AG04449 (cell line): ENCODE measurements at places on chromosomes 6 and 20.
A peak's percentile ranks its signal among the peaks of the same experiment; 100 is the strongest.

DNA sequence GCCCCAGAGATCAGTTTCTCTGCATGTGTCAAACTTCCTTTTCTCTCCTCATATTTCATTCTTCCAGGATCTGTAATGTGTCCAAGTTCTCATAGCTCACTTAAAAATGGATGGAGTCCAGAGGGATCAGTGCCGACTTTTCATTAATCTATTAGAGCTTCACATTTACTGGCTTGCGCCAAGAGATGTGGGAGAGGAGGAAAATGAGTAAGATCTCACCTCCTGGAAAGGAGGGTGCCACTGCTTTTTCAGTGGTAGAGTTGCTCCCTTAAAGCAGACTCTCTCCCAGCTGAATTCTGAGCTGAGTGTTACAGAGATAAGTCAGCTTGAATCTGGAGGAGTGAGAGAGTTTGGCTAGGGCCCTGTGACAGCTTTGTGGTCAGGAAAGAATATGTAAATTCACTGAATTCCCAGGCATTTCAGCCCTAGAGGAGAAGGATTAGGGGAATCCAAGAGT, 175.9 kb downstream of the SOX4 start:
- DNase-seq, result peak; percentile 91

DNA sequence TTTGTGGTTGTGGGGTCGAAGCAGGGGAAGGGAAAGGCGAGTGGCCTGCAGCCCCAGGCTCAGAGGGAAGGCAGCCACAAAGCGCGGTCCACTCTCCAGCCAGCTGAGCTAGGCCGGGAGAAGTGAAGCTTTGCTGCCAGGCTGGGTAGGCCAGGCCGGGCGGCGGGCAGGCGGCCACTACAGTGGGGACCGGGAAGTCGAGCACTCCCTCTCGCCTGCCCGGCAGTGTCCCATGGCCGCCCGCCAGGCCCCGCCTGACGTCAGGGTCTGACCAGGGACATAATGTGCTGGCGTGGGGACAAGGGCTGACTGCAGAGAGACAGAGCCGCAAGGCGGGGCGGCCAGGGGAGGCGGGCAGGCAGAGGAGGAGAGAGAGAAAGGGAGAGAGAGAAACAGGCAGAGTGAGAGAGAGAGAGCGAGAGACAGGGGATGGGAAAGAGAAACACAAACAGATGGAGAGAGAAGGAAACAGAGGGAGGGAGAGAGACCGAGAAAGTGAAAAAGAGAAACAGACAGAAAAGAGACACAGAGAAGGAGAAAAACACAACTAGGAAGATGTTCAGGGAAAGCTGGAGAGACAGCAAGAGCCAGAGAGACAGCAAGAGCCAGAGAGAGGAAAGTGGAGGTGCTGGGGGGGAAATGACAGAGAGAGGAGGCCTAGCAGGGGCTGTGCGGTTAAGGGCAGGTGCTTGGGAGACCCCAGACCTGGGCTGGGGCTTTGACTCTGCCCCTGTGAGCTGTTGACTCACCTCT, 94.5 kb upstream of the PTPN1 start:
- no peak for DNase-seq

DNA sequence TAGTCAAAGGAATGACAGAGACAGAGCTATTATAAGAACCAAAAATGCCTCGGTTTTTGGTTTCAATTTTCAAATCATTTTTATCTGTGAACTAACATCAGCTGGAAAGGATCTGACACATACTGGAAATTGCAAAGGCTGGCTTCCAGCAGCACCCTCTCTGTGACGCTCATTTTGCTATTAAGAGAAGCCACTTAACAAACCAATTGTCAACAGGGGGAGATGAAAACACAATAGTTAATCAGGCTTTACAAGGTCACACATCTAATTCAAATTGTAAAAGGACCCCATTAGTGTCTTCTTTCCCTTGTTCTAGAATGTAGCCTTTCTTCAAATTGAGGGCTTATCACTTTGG, 160.5 kb downstream of the TFAP2B start:
- DNase-seq, result no peak

- DNase-seq, result peak; percentile 28
These were observed 984 bp downstream of the TFAP2C start for GRCh38 chr20:56630086-56630493.

DNA sequence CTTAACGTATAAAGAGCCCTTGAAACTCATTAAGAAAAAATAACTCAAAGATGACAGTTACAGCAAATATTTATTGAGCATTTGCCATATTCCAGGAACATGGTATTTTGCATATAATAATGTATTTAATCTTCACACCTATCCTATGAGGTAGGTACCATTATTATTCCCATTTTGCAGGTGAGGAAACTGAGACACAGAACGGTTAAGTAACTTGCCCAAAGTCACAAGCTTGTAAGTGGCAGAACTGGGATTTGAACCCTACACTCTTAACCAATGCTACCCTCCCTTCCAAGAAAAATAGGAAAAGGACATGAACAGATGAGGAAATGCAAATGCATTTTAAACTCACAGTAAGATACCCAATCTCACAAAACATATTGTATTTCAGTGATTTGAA, 5.3 kb upstream of the UBE2V1 start:
- no peak for DNase-seq
